ENCODE measurements at places on chromosomes 13 and 19.

- no peak for DNase-seq
These were observed 267.8 kb downstream of the KCNRG start for GRCh38 chr13:50283017-50283416.

- DNase-seq, result no peak
These were observed 35.1 kb downstream of the MICU2 start for GRCh38 chr13:21568854-21569253.

GRCh38 chr13:90872491-90873025 lies 474.9 kb upstream of the MIR17HG start:
- DNase-seq, result no peak

GRCh38 chr19:51521357-51521756 lies 10.1 kb downstream of the SIGLEC6 start:
- no peak for DNase-seq

GRCh38 chr13:101026736-101027398 lies 352.3 kb upstream of the TMTC4 start:
- no peak for DNase-seq

- DNase-seq, result no peak
These were observed 22.1 kb downstream of the COLGALT1 start for GRCh38 chr19:17577457-17578097.

DNA sequence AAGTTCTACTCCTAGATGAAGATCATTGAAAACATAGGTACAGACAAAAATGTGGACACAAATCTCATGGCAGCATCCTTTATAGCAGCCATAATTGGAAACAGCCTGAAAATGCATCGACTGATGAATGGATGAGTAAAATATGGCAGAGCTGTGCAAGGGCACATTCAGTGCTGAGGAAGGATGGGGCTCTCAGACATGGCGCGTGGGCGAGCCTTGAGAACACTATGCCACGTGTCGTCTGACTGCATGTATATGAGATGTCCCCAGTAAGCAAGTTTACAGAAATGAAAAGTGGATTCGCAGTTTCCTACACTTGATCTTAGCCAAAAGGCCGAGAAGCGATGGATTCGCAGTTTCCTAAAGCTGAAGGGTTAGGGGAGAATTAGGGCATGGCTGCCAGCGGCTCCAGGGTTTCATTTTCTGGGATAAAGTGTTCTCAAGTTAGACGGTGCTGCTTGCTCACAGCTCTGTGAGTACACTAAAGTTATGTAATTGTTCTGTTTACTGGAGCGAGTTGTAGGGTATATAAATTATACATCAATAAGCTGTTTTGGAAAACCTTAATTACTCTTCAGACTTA lies 78.0 kb downstream of the RAB20 start:
- no peak for DNase-seq

GRCh38 chr19:2841855-2842574 lies 740 bp downstream of the ZNF555 start:
- no peak for DNase-seq

DNA sequence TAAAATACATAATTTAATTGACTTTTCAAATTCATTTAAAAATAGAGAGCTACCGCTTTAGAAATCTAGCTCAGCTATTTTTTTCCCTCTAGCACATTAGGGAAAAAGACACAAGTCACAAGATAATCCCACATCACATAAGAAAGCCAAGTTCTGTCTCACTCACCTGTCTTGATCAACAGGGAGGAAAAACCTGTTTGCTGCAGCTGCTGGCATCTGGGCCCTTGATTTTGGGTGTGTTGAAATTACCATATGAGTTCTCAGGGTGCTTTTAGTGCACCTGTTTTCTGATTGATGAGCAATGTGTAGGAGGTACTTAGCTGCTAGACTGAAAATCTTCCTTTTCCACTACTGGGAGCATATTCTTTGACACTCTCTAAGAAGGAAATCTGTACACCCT lies 53.8 kb downstream of the ZDHHC20 start:
- DNase-seq, result no peak

- no peak for DNase-seq
These were observed 27.7 kb upstream of the POU2F2 start for GRCh38 chr19:42159942-42160341.

GRCh38 chr19:31352296-31352781 lies 3.1 kb upstream of the TSHZ3 start:
- no peak for DNase-seq

- no peak for DNase-seq
These were observed 45.8 kb upstream of the GPI start for GRCh38 chr19:34319230-34319585.

DNA sequence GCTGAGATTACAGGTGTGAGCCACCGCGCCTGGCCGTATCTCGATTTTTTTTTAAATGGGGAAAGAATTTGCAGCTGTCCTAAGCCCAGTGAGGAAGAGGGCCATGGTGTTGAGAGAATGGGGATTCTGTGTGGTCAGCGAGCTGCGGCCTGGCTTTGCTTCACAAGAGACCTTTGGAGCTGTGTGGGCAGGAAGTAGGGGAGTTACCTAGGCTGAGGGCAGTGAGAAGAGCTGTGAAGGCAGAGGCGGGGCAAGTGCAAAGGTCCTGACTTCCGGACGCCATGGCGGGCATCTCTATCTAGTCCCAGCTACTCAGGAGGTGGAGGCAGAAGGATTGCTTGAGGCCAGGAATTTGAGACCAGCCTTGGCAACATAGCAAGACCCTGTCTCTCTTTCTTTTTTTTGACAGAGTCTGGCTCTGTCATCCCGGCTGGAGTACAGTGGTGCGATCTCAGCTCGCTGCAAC lies 4.9 kb downstream of the AP2A1 start:
- no peak for DNase-seq

DNA sequence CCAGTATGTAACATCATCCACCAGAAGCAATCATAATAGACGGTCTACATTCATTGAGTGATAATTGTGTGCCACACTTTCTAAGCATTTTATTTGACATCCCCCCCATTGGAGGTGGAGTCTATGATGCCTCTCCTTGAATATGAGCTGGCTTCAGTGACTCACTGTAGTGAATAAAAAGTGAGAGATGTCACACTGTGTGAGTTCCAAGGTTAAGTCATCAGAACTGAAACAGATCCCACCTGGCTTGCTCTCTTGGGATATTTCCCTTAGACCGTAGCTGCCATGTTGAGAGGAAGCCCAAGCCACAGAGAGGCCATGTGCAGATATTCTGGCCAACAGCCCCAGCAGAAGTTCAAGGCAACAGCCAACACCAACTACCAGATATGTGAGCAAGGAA lies 12.6 kb downstream of the RTBDN start:
- no peak for DNase-seq

GRCh38 chr13:98405107-98405571 lies 171.8 kb downstream of the STK24 start:
- peak; percentile 50 for DNase-seq

DNA sequence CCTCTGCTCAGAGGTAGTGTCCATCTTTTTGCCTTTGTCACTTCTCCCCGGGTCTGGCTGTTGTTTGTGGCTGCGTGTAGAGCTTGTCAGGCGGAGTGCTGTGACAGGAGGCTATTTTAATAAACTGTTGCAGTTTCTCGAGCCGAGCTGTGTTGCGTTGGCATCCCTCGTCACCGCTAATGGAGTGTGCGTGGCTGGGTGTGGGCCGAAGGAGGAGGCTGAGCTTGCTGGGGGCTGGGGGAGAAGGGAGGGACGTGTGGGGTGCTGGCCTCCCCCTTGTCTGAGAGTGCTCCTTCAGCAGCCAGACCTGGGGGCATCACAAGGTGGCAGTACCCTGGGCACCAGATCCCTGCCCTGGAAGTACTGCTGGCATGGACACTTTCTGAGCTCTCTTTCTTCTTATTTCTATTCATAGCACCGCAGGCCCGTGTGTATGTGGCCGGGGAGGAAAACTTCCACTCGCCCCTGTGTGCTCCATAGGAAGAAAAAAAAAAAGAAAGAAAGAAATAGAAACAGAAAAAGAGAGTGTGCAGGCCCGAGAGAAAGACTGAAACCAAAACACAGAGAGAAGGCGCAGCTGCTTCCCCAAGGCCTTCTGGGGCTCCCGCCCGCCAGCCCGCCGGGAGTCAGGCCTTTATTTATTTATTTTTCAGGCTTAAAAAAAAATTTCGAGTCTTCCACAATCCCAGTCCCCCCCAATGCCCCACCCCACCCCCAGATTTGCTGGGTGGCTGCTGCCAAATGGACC lies 27.0 kb downstream of the NFIX start:
- no peak for DNase-seq

DNA sequence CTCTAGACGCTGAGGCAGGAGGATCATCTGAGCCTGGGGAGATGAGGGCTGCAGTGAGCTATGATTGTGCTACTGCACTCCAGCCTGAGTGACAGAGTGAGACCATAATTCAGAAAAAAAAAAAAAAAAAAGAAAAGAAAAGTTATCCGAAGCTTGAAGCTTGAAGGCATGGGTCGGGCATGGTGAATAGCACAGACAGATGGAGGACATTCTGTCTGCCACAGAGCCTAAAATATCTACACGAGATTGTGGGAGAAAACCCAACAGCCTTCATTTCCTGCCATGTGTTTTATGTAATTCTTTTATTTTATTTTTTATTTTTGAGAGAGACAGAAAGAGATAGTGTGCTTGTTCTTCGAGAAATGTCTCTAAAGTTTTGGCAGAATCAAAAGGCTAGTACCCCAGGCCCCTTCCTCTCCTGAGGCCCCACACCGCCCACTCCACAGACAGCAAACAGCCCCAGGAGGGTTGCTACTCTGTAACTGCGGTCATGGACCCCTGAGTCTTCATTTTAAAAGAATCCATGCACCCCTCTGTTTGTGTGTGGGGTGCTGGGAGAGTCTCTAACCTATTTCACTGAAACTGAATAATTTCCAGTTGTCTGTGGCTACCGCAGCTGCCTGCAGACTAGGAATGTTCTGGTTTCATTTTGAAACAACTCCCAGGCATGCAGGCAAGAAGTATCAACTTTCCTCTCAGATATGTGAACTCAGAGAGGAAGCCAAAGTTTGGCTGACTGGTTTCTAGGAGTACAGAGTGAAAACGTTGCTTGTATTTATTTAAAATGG lies 38.4 kb upstream of the RCBTB2 start:
- DNase-seq, result no peak

GRCh38 chr13:75811361-75811760 lies 175.2 kb downstream of the LMO7 start:
- DNase-seq, result no peak

DNA sequence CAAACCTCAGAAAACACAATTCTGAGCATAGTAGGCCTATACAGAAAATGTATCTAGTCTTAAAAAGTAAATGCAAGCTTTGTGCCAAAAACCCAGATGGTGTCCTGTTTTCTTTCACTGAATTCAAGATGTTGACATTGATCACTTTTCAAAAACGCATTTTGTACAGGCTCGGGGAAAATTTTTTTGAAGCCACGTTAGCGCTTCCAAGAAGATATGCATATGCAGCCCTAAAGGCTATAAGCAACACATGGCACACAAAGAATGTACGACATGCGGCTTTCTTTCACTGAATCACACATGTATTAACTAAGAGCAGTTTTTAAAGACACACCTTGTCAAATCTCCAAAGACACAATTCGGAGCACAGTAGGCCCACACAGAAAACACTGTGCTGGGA lies 115.4 kb downstream of the MRPL57 start:
- DNase-seq, result no peak

DNA sequence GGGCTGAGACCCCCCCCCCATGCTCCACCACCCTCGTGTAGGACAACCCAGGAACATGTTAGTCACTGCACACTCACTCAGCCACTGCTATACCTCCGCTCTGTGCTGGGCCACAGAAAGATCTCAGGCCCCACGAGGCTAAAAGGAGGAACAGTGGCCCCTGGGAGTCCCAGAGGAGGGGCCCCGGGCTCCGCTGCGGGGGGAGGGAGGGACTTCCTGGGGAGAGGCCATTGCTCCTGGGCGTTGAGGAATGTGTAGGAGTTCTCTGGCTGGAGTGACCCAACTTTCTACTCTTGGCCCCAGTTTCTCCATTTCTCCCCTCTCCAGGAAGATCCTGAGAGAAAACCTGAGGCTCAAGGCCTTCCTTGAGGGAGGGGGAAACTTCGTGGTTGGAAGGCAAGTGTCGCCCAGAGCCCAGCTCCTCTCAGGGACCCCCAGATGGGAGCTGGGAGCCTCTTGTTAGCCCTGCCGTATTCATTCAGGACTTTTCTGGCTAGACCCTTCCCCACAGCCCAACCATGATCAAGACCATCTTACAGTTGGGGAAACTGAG lies 13.6 kb downstream of the ONECUT3 start:
- no peak for DNase-seq

DNA sequence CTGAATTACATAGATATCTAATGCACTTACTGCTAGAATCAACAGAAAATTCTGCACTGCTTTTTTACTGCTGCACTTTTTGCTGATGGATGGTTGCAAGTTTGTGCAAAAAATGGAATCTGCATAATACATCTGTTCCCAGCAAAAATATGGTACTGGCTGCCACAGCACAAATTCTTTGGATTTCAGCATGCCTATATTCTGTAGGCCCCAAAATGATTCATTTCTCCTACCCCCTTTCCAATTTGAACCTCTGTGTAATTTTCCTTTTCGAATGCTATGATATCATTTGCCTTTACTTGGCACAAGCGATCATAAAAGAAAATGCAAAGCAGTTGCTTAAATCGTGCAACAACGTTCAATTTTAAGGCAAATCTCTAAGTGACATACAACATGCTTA lies 524.2 kb upstream of the NBEA start:
- no peak for DNase-seq

GRCh38 chr19:29666578-29667386 lies 1.5 kb downstream of the PLEKHF1 start:
- no peak for DNase-seq

DNA sequence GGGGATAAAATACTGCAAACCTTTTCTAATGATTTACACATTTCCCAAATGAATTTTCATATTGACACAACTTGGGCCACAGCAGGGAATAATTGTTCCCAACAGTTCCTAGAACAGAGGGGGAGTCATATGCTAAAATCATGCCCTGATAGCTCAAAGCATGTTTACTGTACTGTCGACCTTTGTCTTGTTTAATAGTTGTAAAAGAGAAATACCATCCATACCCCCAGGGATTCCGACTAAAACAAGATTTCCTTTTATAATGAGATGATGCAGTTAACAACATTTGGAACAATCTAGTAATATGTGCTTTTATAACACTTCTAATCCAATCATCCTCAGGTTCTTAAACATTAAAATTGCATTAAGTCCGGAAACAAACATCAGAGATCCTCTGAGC lies 759.7 kb downstream of the OLFM4 start:
- DNase-seq, result no peak

DNA sequence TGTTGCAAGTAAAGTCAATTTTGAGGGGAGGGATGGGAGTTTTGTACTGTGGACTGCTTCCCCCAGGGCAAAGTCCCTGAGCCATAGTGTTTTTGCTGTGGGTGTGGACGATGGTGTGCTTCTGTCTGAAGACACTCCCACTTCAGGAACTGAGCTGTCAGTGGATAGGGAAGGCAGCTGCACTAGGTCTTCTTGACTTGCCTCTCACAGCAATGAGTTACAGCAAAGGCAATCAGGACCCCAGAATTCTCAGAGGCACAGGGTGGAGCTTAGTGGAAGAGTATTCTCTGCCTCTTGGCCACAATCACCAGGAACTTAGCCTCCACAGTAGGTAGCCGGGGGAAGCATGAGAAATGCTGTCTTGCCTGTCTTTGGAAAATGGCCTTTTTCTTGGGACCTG lies 1416.6 kb upstream of the MIR17HG start:
- no peak for DNase-seq

Measured in BE2C (cell line).